ENCODE measurements at places on chromosomes 4 and X.
A peak's percentile ranks its signal among the peaks of the same experiment; 100 is the strongest.

DNA sequence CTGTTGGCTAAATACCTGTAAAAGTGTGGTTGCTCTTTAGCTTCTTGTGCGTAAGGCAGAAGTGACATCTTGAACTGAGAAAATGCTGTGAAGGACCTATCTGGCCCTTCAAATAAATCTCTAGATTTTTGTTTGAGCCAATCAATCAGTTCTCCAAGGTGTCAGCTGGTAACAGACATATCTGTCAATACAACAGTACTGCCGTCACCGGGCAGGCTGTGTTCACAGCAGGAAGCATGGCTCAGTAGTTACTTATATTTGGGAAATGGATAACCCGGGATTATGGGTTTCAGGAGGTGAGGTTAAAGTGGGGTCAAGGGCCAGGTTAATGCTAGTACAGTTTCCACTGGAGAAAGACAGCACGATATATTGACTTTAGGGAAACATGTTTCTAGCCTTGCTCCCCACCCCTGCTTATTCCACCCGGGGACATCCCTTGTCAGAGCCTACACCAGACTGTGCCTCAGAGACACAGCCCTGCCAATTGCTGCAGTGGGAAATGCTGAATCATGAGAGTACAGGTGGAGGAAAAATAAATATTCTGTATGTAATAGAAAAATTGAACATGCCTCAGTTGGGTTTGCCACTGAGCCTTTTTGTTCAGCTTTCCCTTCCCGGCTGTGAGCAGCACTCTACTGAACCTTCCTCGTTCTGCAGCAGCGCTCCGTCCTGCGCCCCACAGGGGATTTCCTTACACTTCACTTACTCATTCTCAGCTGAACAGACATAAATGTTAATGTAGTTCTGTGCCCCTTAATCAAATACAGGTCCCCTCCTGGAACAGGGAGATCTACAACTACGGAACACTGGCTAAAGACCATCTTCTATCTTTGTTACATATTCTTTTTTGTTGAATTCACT lies 121.1 kb downstream of the MGST2 start:
- no peak for DNase-seq

- DNase-seq, result no peak
Measured at GRCh38 chrX:121831601-121832000, 784.2 kb downstream of the GLUD2 start.

DNA sequence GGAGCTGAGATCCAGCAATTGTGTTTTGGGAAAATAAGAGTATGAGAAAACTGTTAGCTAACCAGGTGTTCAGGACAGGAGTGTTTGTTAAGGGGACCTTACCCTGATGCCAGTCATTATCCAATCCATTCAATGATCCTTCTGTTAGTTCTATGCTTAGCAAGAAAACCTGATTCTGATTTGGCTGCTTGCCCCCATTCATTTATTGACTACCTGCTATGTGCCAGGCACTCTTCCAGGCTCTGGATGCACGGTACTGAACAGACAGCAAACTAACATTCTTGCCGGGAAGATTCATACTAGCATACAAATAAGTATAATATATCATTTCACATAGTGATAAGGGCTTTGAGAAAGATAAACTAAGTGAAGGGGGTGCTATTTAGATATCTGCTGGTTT lies 1.0 kb upstream of the MECP2 start:
- no peak for DNase-seq

DNA sequence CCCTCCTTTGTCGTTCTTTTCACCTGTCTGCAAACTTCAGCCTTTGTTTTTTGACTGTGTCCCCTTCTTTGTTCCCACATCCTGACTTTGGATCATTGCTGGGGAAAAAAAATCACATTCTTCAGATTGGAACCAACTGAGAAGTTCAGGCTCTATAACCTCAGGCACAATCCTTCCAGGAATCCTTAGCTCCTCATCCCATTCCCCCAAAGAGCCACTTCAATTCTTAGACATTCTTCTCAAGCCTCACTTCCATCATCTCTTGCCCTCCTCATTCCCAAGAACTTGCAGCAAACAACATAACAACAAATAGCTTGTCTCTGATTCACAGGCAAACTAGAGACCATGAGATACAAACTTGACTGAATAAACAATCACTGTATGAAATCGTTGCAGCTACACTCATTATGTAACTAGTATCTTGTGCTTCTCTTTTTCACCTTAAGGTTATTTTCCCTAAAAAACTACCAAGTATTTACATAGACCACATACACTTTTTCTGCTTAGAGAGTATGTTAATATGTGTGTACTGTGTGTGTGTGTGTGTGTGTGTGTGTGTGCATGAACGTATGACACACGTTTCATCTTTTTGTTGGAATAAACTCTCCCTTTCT lies 26.4 kb upstream of the PGM2 start:
- DNase-seq, result no peak

GRCh38 chr4:130478406-130478805 lies 1382.5 kb downstream of the C4orf33 start:
- no peak for DNase-seq

GRCh38 chr4:30972542-30972941 lies 252.4 kb downstream of the PCDH7 start:
- no peak for DNase-seq

DNA sequence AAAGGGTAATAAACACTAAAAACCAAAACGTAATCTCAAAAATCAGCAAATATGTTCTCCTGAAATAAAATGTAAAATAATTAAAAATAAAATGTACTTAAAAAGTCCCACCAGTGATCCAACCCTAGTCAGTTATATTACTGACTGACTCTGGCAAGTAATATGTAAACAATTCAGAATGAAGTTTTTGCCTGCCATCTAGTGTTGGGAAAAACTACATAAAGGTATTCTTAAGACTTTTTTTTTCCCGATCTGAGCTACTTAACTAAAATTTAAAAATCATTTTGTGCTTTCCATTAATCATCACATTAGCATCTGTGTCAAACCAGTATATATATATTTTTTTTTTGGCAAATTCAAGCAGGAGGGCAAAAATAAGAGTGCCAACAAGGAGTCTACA lies 24.0 kb downstream of the RCHY1 start:
- no peak for DNase-seq

GRCh38 chr4:24519649-24520048 lies 64.7 kb downstream of the DHX15 start:
- DNase-seq, result no peak

DNA sequence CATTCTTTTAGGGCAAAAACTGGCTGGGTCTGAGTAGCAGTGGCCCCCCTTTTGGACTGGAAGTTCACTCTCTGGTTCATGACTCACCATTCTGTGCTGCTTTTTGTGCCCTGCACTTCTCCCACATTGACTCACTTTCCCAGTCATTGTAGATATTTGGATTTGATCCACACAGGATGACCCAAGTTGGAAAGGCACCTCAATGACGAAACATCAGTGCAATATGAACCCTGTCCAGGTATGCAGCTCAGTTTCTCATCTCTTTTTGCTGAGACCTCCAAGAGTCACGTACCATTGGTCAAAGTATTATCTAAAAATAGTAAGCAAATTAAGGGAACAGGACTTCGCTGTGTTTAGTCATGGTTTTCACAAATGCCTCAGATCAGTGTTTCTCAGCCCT lies 92.7 kb downstream of the CBLL2 start:
- DNase-seq, result no peak

- DNase-seq, result no peak
Measured at GRCh38 chrX:47572773-47573340, 9.4 kb upstream of the TIMP1 start.

- DNase-seq, result no peak
Measured at GRCh38 chr4:107896158-107896645, 35.1 kb upstream of the CYP2U1 start.

- no peak for DNase-seq
Measured at GRCh38 chr4:76341063-76341462, 34.5 kb downstream of the STBD1 start.

GRCh38 chr4:155614111-155614762 lies 52.4 kb upstream of the GUCY1A1 start:
- no peak for DNase-seq

DNA sequence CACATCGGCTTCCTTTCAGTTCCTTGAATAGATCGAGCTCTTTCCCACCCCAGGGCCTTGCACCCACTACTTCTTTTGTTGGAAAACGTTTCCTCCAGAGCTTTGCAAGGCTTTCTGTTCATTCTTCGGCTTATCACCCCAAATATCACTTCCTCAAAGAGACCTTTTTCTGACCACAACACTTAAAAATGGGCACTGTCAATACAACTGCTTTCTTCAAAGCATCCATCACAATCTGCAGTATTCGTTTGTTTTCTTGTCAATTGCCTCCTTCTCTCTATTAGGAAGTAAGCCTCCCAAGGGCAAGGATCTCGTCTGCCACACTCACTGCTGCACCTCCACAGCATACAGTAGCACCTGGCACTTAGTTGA lies 17.7 kb upstream of the CENPU start:
- no peak for DNase-seq

- no peak for DNase-seq
Measured at GRCh38 chrX:76253432-76253831, 80.6 kb downstream of the PBDC1 start.

DNA sequence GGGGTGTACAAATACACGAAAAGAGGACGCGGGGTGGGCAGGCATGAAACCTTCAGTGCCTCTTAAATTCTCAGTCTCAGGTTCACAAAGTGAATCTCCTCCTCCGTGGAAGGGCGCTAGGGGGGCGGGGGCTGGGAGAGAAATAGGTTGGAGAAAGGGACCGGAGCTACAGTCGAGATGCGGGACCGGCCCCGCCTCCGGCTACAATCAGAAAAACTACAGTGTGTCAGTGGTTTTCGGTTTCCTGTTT lies 3.4 kb downstream of the MAML3 start:
- peak; percentile 13 for DNase-seq

GRCh38 chrX:54180403-54180802 lies 2.7 kb downstream of the FAM120C start:
- no peak for DNase-seq

DNA sequence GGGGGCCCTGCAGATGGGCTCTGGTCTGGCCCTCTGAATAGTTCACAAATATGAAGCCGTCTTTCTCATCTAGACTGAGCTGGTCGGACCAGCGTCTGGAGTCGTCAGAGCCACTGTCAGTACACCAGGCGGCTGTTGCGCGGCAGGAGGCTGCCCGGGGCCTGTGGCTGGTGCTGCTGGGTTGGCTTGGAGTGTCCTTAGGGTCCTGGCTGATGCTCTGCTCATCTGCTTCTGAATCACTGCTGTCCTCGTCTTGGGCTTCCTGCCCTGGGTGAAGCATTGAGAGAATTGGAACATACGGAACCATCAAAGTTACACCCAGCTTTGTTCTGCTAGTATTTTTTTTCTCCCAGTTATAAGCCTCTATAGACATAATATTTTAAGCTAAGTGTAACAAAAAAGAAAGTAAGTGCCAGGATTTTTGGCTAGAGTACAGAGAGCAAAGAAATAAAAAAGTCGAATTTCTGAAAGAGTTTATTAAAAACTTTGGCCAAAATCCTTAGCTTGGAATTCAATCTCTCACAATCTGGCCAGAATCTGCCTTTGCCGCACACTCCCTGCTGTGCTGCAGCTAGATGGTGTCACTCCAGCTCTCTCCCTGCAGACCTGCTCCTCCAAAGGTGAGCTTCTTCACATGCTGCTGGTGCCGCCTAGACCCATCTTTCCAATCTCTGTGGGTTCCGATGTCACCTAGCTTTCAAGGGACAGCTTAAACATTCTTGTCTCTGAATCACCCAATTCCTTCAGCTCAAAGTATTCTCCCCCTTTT lies 96.2 kb downstream of the CDS1 start:
- no peak for DNase-seq

DNA sequence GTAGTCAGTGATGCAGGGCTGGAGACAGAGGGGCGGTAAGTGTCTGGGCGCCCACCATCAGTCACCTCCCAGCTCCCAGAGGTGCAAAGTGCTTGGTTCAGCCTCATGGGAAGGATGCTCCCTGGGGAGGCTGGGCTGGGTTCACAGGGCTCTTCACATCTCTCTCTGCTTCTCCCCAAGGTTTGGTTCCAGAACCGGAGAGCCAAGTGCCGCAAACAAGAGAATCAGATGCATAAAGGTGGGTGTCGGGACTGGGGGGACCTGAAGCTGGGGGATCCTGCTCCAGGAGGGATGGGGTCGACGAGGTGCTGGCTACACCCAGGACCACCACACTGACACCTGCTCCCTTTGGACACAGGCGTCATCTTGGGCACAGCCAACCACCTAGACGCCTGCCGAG lies 10.1 kb downstream of the SHOX start:
- no peak for DNase-seq
